ENCODE measurements at places on chromosomes 6 and 20. TPM values are rescaled to one million over a fixed set of nuclear protein-coding genes. Genes with fewer than 3 reads are reported as not detected.

The DSN1 gene
- polyA plus RNA-seq, result 8.5 TPM

DNA sequence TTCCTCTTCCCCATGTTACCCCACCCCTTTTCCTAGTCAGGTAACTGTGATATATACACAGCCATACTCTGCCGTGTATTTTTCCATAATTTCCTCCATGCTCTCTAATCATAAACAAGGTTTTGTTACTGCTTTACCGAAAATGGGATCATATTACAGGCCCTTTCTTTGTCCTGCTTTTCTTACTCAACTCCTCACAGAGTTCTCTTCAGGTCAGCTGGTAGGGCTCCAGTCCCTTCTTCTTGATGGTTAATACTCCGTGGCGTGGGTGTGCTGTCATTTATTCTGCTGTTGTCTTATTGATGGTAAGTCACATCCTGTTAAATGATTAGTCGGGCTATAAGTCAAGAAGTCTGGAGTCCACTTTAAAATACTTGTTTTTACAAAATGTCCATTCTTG, 24.9 kb upstream of the PI16 start:
- DNase-seq, result no peak

- DNase-seq, result no peak
Observed at GRCh38 chr6:138157986-138158638, 3.6 kb upstream of the ARFGEF3 start.

DNA sequence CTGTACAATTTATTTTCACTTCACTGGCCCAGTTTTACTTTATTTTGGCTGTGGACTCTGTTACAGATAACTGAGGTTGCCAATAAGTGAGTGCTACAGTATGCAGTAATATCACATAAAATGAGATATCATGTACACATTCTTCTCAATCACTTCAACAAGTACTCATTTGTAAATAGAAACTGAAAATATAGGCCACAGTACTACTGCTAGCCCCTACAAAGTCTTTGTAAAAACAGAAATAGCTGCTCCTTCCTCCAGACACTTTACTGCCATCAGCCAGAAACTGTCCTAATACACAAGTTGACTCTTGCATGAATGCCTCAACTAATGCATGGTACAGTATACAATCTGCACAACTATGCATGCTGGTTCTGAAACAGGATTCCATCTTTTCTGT, 9.2 kb downstream of the DTNBP1 start:
- DNase-seq, result no peak

Data from H1 (cell line).